ENCODE measurements at places on chromosomes 7 and 10.

DNA sequence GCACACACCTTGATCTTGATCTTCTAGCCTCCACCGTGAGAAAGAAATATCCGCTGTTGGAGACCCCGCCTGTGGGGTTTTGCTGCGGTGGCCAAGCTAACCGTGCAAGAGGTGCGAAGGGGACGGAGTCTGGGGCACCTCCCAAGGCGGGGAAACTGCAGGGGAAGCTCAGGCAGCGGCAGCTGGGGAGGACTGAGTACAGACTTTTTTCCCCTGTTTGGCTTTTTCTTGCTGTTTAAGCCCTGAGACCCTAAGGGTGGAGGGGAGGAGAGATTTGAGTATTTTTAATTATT, 108.0 kb downstream of the DNAJB6 start:
- DNase-seq = no peak

DNA sequence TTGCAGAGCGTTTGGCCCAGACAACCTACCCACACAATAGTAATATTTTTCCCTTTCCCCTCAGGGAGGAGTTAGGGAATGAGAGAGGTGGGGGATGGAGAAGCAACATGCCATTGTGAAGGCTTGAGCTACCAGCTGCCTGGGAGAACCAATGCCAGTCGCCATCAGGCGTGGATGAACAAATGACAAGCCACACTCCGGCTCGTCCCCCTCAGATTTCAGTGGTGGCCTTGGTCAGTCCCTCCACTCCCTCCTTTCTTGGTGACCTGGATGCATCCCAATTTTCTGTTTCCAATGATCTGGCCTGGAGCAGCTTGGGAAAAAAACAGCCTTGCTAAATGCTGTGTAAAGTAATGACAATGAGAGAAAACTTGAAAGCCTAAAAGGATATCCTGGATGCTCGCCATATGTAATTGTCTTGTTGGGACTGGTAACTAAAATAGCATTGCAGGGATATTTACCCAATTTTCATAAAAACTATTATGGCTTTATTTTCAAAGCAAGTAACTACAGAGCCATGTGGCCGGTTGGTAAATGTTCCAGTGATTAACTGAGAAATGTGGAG, 110.7 kb downstream of the ICA1 start:
- DNase-seq = no peak

GRCh38 chr10:4001811-4002210, 216.8 kb upstream of the KLF6 start:
- DNase-seq = no peak

- DNase-seq = no peak
These were observed 281.4 kb upstream of the MKLN1 start for GRCh38 chr7:131046246-131046645.

- no peak for DNase-seq
These were observed 1.3 kb upstream of the UNC5B start for GRCh38 chr10:71211053-71211452.
